AG08395 (cell line): ENCODE measurements at places on chromosomes 6 and 20.

DNA sequence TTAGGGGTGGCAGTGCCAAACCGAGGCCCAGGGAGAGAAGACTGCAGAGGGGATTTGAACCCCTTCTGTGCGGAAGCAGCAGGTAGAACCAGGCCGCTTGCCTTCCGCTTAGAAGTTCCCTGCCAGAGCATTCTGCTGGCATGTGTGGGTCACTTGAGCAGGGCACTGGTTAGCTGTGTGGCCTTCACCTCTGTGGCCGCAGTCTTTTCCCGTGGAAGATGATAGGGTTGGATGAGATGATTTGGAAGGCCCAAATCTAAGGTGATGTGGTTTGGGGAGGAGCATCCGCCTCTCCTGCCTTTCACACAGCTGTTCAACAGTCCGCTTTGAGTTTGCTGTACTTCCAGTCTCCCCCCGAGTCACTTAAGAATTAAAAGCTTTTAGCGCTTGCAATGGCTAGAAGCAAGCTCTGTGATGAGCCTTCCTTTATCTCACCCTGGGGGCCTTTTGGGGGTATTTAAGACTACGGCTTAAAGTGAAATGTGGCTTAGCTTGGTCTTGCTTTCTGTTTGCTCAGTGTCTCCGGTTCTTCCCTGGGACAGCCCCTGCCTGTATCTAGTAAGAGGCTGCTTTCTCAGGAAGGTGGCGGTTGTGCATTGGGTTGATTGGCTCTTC is 743 bp downstream of the CMTR1 start:
- DNase-seq: peak; percentile 27

DNA sequence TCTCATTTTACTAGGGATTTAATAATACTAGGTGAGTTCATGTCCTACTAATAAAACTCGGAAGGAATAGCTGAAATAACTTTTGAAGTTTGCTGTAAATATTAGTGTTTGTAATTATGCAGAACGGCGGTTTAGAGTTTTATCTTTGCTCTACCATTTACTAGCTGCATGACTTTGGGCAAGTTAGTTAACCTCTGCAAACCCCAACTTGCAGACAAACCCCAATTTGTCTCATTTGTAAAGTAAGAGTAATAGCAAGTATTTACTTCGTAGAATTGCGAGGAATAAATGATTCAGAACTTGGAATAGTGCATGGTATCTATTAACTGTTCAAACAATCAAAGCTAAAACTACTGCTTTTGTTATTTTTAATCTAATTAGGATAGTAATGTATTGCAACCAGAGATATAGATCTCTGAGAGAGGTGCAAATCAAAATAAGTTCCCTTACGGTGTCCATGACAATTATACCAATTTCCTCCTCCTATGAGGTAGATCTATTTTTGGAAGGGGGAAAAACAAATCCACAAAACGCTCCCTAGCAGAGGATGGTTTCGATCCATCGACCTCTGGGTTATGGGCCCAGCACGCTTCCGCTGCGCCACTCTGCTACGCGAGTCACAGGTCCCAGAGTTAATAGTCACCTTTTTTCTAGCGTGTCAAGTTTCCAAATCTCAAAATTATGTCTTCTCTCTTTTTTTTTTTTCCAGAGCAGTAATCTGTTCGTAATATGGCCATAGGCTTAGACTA is 35.1 kb upstream of the BTN3A2 start:
- no peak for DNase-seq

DNA sequence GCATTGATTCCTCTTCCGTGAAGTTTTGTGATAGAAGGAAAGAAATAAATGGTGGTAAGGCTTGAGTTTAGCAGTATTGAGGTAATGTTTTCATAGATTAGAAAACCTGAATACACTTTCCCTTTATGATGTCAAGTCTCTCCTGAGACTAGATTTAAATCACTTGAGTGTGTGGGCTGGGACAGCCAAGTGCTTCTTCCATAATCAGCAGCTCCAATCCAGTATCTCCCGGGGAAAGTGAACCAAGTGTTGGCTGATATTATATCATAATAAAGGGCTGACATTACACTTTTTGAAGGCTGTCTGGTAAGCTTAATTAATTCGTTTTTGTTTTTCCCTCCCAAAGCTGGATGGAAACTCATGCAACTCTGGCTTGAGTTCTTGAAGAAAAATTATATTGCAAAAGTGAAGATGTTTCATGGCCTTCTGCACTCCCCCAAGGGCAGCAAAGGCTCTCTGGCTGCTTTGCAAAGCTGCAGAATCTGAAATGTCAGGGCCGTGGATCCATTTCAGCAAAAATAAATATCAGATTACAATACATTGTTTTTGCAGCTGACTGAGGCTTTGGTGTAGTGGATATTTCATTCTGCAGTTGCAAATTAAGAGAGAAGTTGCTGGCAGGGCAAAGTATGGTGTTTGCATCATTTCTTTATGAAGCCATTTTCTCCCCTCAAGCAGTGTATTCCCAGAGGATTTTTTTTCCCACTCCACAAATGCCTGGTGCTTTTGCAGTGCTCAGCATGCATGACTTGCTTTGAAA is 101.2 kb downstream of the MKKS start:
- DNase-seq: no peak

DNA sequence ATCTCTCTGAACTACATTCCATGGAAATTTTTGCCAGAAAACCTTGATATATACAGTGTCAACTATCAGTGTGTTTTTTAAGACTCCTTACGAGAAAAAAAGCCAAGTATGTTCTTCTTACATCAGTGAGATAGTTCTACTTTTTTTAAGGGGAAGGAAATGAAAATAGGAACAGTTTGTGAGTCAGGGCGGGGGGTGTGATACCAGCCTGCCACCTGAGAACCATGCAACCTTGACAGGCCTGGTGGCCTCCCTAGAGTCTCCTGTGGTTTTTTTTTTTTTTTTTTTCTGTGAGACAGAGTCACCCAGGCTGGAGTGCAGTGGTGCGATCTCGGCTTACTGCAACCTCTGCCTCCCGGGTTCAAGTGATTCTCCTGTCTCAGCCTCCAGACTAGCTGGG is 96.3 kb upstream of the GCM1 start:
- no peak for DNase-seq

GRCh38 chr6:150681578-150682395 is 82.1 kb downstream of the PLEKHG1 start:
- no peak for DNase-seq

DNA sequence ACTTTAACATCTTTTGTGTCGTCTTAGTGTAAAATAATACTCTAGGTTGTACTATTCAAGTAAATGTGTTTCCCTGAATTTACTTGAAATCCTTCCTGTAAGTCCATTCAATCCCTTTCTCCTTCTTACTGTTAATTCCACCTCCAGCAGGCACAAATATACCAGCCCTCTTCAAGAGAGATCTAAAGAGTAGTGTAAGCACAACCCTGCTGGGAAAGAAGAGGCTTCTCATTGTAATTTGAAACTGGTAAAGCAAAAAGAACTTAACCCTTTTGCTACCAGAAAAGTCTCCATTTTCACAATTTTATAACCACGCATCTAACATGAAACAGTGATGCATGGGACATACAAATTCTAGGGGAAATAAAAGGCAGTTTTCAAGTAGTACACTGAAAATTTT is at the start of gene BMP5:
TSS of gene BMP5 (minus strand) at position 191 of the 400 bp plus-strand sequence. CDS start 725 bp downstream, outside the sequence.
- no peak for DNase-seq

DNA sequence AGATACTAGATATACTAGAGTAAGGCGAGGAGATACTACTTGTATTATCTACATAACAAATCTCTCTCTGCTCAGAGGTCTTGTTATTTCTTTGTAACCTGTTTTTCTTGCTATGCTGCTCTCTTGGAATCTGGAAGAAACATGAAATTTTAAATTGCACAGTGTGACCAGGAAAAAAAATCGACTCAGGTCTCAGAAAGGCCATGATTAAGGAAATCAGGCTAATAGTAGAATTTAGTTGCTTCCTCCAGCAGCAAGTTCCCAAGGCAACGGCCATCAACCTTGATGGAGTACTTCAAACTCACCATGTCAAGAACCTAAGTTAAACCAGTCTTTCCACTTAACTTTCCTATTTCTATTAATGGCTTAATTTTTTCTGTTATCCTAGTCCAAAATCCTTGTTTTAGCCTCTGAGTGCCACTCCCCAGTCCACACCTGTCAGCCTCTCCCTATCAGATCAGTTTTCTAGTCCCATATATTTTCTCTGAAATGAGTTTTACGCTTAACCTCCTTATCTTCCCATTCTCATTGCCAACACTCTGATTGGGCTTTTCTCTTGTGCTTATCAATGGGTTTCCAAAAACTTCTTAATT is 87.7 kb upstream of the BEND3 start:
- no peak for DNase-seq

- DNase-seq: no peak
Measured at GRCh38 chr6:166300357-166300987, 7.7 kb downstream of the PRR18 start.

DNA sequence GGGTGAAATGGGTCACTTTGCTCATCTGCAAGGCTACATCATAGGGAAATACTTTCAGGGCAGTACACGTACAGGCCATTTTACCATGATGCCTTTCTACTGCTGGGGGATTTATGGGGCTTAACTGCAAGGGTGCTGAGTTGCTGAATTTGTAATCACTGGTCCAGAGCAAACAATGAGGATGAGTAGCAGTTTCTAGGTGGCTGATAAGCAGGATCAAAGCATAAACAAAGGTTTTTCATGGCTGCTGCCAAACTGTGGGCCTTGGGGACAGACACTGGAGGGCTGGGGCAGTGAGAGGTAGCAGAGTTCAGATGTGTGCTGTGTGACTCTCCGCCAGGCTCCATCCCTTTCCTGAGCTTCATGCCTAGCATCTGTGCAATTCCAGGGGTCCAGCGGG is 68.3 kb downstream of the CNBD2 start:
- no peak for DNase-seq

DNA sequence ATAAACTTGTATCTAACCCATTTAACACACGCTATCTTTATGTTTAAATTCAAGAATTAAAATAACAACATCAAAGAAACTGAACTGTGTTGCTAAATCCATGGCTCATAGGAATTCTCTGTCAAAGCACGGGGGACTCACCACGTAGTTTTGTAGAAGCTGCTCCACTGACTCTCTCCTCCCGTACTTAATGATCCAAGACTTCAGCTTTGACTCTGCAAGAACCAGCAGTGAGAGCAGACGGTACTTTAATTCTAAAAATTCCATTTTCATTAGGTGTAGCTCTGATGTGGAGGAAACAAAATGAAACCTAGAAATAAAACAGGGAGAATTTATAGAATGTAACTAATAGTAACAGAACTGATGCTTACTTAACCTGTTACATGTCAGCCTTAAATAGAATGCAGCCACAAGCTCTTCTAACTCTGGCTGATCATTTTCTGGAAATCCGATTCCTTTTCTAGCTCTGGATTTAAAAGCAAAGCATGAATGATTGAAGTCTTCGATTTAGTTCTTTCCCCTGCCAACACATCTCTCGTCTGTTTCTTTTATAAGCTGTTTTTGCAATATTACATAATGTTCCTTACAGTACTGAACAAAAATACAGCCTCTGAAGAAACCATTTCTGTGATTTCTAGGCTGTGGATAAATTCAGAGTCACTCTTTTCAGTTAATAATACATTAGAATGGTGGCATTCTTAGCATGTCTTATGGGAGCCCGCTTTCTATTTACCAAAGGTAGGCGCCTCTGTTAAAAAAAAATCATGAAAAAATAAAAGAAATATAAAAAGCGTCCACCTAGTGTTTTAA is 165.5 kb downstream of the SYNE1 start:
- peak; percentile 10 for DNase-seq

DNA sequence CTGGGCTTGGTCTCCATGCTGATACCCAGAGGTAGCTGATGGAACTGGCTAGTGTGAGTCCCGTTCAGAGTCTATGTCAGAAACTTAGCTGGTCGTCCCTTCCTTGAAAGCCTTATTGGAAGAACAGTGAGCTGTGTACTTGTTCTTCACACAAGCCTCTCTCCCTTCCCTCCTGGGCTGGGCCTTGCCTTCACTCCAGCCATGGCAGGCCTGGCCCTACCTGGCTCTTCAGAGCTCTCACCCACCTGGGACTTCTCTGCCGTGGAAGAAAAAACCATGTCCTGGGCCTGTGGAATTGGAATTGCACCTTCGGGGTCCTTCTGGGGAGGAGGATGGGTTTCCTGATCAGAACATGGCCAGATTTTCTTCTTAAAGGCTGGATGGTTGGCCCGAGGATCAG is 20.3 kb upstream of the ZNF831 start:
- DNase-seq: no peak

DNA sequence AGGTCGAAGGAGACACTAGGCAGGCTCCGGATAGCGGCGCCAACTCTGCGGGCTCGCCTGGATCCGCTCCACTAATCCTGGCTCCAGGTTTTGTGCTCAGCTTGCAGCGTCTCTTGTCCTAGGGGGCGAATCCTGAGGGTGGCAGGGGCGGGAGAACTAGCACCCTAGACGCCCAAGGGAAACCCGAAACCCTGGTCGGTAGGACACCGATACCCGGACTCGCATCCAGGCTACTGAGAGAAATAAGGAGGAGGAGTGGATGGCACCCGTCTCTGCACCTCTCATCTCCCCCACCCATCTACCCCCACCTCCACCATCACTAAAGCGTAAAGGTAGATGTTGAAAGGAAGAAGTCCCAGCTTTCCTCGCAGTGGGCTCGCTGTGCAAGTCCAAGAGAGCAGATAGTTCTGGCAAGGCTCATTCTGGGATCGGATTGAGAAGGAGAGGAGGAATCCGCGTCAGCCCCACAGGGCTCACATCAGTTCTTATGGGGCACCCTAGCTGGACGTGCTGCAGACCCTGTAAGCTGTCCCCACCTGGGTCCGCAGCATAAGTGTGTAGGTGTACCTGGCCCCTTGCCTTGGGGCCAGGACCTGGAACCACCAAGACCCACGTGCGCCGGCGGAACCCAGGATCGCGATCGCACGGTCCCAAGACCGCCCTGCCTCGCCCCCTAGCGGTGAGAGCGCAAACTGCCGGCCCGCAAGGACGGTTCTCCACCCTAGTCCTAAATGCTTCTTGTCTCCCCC is 6.9 kb downstream of the SLC32A1 start:
- peak; percentile 75 for DNase-seq

- DNase-seq: peak; percentile 66
Measured at GRCh38 chr6:56046576-56046975, 171.2 kb upstream of the BMP5 start.

DNA sequence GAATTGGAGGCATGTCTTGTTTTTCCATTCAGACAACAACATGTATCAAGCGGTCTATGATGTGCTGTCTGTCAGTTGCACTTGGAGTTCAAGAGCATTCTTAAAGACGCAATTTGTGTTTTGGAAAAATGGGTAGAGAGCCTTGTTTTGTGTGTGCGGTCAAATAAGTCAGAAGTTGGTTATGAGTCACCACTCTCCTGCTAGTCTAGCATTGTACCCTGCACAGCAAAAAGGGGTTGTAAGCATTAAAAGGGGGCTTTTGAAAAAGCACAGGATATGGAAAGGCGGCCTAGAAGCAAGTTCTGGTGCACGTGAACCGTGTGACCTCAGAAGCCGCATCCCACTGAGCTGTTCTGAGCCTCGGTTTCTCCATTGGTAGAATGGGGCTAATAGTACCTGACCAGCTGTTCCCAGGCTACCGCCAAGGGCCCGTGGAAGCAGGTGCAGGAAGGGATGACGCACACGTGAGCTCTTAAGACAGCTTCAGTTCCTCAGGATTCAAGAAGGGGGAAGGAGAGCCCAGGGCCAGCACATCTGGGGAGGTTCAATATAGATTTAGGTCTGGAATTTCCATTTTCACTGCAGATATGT is 61.6 kb upstream of the SNX9 start:
- peak; percentile 25 for DNase-seq

GRCh38 chr6:56756791-56757587 is 114.3 kb upstream of the DST start:
- no peak for DNase-seq

- no peak for DNase-seq
Measured at GRCh38 chr6:38305995-38306681, 333.6 kb downstream of the BTBD9 start.

- DNase-seq: peak; percentile 32
Measured at GRCh38 chr6:139161169-139161568, 26.3 kb downstream of the HECA start.
